NCI-H774 (cell line): ENCODE measurements at places on chromosomes 3 and 15.
A peak's percentile ranks its signal among the peaks of the same experiment; 100 is the strongest.

DNA sequence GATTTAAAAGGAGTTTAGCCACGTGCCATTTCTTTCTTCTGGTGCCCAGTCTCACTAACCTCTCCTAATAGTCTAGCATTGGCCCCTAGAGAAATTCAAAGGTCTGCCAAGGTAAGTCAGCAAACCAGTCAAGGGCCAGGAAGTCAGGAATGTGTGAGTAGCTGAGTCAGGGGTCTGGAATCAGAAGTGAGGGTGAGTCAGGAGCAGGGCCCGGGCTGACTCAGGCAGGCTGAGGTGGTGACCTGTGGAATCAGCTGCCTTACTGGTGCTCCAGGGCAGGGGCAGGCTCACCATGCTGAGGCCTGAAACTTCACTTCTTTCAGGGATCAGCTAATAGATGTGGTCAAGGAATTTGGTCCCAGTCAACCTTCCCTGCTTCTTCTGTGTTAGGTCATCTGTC, 105.8 kb upstream of the MYZAP start:
- no peak for DNase-seq

GRCh38 chr3:170636400-170636973, 50.6 kb upstream of the SLC7A14 start:
- no peak for DNase-seq

- no peak for DNase-seq
These were observed 133.9 kb upstream of the PLXNA1 start for GRCh38 chr3:126848991-126849390.

- no peak for DNase-seq
These were observed 509.1 kb downstream of the FOXP1 start for GRCh38 chr3:71074423-71074822.

GRCh38 chr15:101469520-101470288, 19.8 kb downstream of the PCSK6 start:
- no peak for DNase-seq

GRCh38 chr15:45855210-45855906, 220.5 kb downstream of the SQOR start:
- peak; percentile 39 for DNase-seq

DNA sequence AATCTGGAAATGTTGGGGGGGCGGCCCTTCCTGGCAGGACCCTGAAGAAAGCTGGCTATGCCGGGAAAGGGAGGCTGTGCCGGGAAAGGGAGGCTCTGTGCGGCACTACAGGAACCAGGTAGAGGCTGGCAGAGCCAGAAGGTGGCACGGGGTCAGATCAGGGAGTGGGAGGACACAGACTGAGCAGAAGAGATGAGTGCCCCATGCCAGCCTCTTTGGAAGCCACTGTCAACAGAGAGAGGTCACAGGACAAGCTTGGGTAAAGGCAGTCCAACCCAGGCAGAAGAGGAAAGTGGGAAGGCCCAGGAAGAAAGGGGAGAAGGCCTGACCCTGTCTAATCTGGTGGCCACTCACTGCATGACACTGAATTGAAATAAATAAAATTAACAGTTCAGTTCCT, 1.5 kb downstream of the C15orf62 start:
- DNase-seq, result no peak

GRCh38 chr15:57544848-57545480, 46.7 kb upstream of the MYZAP start:
- no peak for DNase-seq

DNA sequence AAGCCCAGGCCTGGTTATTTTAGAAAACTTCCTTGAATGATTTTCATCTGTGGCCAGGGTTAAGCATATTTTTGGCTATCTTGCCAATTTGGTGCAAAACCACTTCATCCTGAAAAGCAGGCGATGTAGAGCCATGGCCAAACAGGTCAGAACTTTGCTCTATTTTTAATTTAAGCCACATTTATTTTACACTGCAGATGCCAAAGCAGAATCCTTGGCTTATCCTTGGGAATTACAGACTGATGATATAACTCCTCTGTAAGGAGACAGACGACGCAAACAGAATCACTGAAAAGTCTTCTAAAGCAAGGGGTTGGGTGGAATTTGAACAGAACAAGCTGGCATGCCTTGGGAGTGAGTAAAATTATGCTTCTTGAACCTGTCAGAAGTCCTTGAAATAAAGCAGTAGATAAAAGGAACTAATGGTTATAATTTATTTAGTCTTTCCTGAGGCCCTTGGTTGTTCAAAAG, 121.9 kb downstream of the CHST2 start:
- no peak for DNase-seq

DNA sequence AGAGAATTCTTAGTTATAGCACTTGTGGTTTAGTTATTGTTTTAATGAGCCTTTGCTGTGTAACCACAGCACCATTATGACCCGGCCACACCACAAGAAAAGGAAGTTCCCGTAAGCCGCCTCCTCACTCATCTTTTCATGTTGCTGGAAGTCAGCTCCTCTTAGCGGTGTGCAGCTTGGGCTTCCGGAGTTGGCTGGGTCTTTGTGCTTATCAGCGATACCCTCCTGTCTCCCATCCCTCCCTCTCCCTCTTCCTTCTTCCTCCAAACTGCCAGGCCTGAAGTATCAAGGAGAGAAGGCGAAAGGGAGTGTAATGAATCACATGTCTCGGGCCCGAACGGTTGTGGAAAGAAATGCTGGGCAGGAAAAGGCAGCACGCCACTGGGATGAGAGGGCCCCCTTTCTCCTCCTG, 353.5 kb downstream of the MCTP2 start:
- DNase-seq, result no peak

GRCh38 chr3:128804017-128804810, 75.2 kb upstream of the ACAD9 start:
- DNase-seq, result no peak

DNA sequence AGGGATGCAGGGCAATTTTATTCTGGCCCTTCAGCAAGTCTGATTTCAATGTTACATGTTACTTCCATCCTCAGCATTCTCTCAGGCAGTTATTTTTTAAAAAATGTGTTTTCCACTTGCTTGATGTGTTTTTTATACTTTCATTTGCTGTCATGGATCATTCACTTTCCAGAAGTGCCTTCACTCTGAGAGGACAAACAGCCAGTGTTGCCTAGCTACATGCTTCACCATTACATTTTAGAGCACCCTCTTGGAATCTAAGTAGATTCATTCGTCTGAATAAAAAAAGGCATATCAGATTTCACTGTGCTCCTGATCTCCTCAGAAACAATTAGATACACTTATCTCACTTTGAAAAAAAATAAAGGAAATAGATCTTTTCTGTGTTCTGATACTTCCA, 93.6 kb upstream of the POU1F1 start:
- DNase-seq, result no peak

- no peak for DNase-seq
These were observed 29.0 kb downstream of the HGD start for GRCh38 chr3:120652896-120653545.

DNA sequence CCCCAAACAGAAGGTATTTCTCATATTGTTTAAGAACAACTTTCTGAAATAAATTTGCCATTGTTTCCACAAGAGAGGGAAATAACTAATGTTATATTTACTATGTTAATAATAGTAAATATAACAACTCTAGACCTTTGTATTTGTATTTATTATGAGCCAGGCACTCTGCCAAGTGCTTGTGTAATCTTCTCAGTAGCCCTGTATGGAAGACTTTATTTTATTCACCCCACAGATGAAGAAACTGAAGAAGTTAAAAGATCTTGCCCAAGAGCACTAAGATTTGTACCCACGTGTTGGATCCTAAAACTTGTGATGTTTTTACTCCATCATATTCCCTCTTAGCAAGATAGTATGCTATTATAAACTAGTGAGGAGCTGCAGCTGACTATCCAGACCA, 12.0 kb upstream of the GNB4 start:
- no peak for DNase-seq
